Astrocyte of the hippocampus (primary cell): ENCODE measurements at places on chromosomes 13 and 19.
A peak's percentile ranks its signal among the peaks of the same experiment; 100 is the strongest.

GRCh38 chr19:5186293-5187050 is 154.1 kb downstream of the PTPRS start:
- DNase-seq = peak; percentile 25

GRCh38 chr19:55436847-55437246 is 6.3 kb downstream of the SHISA7 start:
- DNase-seq = no peak

GRCh38 chr13:70841240-70842061 is 733.2 kb upstream of the KLHL1 start:
- no peak for DNase-seq

DNA sequence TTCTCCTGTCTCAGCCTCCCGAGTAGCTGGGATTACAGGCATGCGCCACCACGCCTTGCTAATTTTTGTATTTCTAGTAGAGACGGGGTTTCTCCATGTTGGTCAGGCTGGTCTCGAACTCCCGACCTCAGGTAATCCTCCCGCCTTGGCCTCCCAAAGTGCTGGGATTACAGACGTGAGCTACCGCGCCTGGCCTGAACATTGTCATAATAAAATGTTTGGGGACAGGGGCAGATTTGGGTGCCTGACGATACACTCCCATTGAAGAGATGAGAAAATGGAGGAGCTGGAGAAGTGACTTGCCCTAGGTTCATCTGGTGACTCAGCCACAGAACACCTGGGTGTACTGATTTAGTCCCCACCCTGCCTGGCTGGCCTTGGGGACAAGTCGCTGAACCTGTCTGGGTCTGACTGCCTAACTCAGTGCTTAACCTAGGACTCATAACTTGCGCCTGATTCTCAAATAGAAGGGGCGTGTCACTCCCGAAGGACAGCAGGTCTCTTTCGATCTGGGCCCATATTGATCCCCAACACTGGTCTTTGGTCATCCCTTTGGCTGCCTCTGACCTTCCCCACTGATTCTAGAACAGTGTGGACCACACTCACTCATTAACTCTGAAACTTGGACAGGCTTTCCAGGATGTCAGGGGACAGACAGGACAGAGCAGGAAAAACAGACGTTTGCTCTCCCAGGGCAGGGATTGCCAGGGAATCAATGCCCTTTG is 7.6 kb upstream of the BICRA start:
- no peak for DNase-seq

DNA sequence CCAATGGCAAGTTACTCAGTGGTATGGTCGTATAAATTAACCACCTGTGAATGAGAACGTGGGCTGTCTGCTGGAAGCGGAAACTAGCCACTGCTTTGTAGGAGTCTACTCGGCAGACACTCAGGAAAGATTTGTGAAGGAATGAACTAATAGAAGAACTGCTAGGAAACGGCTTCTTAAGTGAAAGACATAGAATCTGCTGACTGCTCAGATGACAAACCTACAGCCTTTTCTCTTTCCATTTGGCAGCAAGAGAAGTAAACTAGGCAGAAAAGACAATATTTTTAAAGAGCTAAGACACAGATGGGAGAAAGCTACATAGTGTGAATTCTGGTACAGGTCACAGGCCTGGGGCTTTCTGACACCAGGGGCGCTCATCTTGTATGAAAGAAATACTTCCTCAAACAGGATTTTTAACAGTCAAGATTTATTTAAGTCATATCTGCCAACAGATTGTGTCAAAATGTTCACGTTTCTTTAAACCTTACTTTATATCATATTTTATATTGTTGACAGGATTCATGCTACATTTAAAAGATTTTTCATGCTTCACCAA is 78.4 kb downstream of the MIPEP start:
- no peak for DNase-seq

DNA sequence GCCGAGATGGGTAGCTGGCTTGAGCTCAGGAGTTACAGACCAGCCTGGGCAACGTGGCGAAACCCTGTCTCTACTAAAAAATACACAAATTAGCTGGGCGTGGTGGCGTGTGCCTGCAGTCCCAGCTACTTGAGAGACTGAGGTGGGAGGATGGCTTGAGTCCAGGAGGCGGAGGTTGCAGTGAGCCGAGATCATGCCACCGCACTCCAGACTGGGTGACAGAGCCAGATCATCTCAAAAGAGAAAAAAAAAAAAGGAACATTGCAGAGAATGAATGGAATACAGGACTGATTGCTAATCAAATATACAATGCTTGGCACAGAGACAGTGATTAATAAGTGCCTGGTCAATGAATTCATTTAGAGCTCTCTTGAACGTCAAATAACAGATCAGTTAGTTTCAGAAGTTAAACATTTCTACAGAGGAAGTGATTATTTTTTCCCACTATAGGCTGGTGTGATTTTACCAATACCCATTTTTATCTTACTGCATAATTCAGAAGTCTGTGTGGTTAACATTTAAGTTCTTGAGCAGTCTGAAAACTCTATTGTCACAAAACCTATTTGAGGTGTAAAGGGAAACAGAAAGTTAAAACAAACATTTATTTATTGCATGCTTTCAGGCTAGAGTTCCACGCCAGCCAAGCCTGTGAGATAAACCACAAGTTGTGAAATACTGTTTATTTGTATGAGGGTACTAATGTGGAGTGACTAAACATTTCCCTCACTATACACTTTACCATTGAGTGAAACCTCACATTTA is 7.7 kb upstream of the TBC1D4 start:
- DNase-seq = peak; percentile 76
